ENCODE measurements at places on chromosomes 2 and 18. TPM values are rescaled to one million over a fixed set of nuclear protein-coding genes. Genes with fewer than 3 reads are reported as not detected.

- DNase-seq = no peak
- H3K27me3 ChIP-seq = peaks cover 28% of the 10 kb centered on the region
- H3K4me1 ChIP-seq = peaks cover 1% of the 10 kb centered on the region
Measured at GRCh38 chr2:54289917-54290316, 33.9 kb upstream of the TSPYL6 start.

GRCh38 chr2:231047923-231048915 is 8.4 kb upstream of the PSMD1 start:
- no peak overlapping the region for H3K27ac ChIP-seq
- no peaks in the 10 kb centered on the region for H3K36me3 ChIP-seq
- DNase-seq = no peak
- H3K4me3 ChIP-seq = no peak overlapping the region
- H3K4me1 ChIP-seq = peaks cover 7% of the 10 kb centered on the region

DNA sequence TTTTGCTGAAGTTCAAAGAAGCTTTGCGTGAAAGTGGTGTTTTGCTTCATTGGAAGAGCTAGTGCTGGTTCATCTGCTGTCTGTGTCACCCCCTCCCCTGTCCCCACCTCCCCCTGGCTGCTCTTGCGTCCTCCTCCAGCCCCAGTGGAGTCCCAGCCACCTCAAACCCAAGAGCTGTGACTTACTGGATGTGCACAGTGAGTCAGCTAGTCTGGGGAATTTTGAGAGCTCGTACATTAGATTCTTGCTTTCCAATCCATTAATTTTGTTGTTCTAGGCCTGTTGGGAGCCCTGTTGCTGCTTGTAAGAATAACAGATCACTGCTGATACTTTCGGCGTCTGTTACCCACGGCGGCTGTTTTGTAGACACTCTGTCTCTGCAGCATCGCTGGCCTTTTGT is 412.1 kb downstream of the TSN start:
- H3K36me3 ChIP-seq = no peaks in the 10 kb centered on the region
- no peak for DNase-seq
- peaks cover 3% of the 10 kb centered on the region for H3K4me1 ChIP-seq
- H3K4me3 ChIP-seq = no peak overlapping the region
- no peak overlapping the region for H3K27ac ChIP-seq

UGT1A8 gene
- not detected for total RNA-seq

DNAH7 gene
- total RNA-seq = 0.71 TPM

ABCB11 gene
- total RNA-seq = 0.18 TPM

Measured in mesothelial cell of epicardium (in vitro differentiated cells).